LNCaP clone FGC (cell line): ENCODE measurements at places on chromosomes 5 and 9.

- DNase-seq: peak; percentile 22
These were observed 79.1 kb downstream of the UGCG start for GRCh38 chr9:111975709-111976108.

DNA sequence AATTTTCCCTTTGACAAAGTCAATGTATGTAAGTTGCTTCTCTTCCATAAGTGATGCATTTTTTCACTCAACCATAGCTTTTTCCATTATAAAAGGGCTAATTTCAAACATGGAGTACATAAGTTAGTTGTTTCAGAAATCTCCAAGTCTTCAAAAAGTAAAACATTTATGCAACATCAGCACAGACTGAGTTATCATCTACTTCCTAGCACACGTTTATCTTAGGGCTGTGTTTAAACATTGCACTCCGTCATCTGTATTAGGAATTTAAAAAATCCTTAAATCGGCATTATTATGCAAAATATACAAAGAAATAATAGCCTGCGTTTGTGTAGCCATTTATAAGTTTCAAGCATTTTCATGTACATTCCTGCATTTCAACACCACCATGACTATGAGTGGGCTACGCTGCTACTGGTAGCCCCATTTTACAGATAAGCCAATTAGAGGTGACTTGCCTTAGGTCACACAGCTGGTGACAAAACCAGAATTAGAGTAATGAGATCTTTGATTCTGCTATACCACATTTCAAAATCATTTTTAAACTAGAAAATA lies 43.4 kb downstream of the PTPN3 start:
- no peak for DNase-seq

DNA sequence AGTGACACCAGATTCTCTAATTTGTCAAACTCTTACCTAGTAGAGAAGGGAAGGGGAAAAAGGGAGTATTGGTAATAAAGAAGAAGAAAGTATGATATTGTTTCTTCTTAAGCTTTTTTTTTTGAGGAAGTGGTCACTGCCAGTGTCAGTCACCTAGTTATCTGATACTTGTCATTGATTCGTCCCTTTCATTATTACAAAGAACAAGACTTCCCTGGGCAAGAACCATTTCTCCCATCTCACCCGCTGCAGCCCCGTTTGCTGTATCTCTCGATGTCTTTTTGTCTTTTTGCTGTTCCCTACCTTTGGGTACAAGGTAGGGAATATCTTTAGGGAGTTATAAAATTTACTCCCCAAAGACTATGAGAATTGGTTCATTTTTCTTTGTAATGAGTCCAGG lies 249.0 kb downstream of the ARHGAP26 start:
- DNase-seq: no peak

DNA sequence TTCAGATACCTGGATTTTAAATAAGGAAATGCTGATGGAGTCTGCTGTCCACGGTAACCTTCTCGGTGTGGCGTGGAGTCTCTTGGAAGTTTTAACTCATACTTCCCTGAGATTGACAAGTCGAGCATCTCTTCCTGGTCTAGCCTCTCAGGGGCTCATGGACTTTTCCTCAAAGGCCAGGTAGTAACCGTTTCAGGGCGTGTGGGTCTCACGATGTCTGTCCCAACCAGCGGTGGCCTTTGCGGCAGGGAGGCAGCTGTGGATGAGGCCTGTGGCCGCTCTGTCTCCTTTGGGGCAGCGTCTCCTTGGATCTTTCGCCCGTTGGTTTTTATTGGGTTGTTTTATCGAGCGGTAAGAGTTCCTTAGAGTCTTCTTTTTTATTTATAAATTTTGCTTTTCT lies 32.8 kb downstream of the CEP72 start:
- DNase-seq: no peak
